CD4-positive, alpha-beta T cell treated with Interleukin-6 at 100 ng/mL for 8 hours (primary cell): ENCODE measurements at places on chromosomes 16 and 17.

GRCh38 chr16:23121024-23121423 lies 28.2 kb downstream of the USP31 start:
- no peak for DNase-seq

GRCh38 chr17:51046514-51047384 lies 73.9 kb downstream of the SPAG9 start:
- DNase-seq: no peak

GRCh38 chr16:35365675-35366074 lies 1906.3 kb downstream of the TP53TG3F start:
- DNase-seq: no peak

DNA sequence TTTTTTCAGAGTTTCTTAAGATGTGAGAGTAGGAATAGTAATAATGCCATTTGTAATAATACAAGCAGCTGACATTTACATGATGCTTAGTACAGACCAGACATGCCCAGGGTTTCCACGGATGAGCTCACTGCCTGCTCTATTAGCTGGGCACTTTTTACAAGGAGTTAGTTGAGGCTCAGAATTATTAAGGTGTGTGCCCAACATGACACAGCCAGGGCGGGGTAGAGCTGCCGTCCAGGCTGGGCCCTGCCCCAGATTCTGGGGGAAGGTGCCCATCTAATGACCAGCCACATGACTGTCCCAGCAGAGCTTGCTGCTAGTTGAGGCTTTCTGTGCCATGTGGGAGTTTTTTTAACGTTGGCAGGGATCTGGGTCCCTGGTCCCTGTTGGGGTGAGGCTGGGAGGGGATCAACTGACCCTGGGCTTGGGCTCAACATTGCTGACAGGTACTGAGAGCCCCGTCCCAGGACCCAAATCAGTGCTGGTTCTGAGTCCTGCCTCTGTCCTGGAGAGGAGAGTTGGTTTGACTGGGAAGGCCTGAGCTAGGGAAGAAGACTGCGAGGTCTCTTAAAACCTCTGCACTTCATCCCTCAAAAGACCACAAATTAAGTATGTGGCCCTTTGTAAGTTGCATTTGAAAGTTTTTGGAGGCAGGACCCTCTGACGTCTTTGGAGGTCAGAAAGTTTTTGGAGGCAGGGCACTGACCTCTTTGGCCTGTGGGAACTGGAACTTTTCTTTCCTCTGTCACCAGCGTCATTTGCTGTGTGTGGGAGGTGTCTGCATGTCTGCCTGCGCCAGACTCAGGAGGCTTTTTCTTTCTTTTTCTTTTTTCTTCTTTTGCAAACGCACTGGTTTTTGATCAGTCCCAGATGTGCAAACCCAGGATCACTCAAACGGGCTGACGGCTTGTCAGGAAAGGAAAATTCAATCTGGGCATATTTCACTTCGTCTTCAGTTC lies 2.2 kb downstream of the CRISPLD2 start:
- DNase-seq: no peak

DNA sequence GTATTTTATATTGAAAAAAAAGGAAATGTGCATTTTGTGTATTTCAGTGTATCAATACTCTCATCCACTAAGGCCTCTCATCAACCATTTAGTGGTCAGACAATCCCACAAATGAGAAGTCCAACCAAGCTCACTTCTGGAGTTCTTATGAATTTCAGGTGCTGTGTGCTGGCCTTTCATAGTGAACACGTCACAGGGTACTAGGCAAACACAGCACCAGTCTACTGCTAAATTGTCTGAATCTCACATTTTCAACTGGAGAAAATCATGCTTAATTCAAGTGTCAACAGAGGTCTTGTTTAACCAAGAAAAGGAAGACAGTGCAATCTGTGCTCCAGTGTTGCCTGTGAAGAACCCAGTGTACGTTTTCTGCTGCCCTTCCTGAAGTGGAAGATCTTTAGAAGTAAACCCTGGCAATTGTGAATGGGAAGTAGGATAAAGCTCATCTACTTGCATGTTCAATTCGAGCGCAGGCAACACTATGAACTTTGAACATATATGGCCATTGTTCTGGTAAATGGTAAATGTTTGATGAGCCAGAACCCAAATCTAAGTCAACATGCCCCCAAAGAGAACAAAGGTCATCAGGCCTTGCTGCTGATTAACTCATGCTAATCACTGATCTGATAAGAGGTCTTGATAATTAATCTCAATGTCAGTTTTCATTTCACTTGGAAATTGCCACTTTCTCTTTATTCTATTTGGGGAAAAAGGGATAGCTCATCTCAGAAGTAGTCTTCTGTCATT lies 439.2 kb upstream of the SOX9 start:
- no peak for DNase-seq

DNA sequence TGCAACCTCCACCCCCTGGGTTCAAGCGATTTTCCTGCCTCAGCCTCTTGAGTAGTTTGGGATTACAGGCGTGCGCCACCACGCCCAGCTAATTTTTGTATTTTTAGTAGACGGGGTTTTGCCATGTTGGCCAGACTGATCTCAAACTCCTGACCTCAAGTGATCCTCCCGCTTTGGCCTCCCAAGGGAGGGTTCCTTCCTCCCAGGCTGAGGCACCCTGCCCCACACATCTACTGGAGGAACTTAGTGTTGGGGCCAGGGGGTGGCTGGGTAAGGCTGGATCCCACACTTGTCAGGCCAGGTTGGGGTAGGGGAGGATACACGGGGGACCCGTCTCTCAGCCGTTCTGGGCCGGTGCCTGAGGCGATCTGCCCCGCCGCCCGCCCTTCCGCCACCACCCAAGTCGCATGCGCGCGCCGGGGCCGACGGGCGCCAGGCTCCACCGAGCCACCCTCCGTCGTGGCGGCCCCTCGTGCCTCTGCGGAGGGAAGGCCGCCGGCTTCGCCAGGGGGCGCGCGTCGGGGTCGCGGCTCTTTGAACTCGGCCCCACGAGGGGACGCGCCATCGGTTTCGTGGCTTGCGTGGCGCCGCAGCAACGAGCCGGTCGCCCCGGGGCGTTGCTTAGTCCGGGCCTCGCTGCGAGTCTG lies 15.9 kb downstream of the GRB7 start:
- DNase-seq: peak; percentile 68

DNA sequence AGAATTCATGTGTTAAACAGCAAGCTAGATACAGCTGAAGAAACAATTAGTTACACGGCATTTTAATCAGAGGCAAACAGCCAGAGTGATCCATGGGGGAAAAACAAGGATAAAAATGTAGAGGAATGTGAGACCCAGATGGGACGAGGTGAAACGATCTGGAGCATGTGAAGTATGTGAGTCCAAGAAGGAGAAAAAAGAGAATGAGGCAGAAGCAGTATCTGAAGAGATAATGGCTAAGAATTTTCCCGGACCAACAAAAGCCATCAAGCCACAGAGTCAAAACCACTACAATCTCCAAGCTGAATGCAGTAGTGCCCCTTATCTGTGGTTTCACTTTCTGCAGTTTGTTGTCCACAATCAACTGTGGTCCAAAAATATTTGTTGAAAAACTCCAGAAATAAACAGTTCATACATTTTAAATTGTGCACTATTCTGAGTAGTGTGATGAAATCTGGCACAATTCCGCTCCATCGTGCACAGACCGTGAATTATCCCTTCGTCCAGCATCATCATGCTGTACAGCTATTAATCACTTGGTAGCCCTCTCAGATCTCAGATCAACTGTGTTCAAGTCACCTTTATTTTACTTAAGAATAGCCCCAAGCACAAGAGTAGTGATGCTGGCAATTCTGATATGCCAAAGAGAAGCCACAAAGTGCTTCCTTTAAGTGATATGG lies 18.8 kb downstream of the MYH10 start:
- no peak for DNase-seq

- no peak for DNase-seq
These were observed 1.5 kb upstream of the PHKG2 start for GRCh38 chr16:30746638-30747175.

DNA sequence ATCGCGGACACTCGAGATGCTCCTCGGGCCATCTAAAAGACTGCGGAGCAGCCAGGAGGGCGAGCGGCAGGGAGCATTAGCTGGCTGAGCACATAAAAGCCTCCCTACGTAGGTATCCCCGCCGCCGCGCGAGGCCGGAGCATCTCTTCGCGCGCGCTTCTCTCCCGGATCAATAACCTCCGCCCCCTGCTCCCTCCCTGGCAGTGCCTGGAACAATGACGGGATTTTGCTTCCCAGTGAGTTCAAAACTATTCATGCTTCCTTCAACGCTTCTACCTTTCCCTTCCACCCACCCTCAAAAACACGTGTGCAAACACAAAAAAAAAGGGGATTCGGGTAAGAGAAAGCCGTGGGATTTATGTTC lies 984 bp downstream of the CENPV start:
- no peak for DNase-seq

DNA sequence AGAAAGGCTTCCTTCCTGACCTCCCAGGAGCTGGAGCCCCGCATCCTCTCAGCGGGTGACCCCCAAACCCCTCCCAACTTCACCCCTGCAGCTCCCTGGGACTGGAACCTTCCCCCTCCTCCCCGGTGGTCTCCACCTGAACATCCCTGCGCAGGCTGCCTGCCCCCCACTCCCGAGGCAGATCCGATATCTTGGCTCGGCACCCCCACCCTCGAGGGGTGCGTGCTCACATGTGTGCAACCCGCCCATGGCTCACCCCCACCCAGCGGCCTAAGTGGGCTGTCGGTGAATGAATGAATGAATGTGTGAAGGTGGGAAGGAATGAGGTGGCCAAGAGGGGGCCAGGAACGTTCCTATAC lies 39.7 kb downstream of the SLC7A5 start:
- no peak for DNase-seq

DNA sequence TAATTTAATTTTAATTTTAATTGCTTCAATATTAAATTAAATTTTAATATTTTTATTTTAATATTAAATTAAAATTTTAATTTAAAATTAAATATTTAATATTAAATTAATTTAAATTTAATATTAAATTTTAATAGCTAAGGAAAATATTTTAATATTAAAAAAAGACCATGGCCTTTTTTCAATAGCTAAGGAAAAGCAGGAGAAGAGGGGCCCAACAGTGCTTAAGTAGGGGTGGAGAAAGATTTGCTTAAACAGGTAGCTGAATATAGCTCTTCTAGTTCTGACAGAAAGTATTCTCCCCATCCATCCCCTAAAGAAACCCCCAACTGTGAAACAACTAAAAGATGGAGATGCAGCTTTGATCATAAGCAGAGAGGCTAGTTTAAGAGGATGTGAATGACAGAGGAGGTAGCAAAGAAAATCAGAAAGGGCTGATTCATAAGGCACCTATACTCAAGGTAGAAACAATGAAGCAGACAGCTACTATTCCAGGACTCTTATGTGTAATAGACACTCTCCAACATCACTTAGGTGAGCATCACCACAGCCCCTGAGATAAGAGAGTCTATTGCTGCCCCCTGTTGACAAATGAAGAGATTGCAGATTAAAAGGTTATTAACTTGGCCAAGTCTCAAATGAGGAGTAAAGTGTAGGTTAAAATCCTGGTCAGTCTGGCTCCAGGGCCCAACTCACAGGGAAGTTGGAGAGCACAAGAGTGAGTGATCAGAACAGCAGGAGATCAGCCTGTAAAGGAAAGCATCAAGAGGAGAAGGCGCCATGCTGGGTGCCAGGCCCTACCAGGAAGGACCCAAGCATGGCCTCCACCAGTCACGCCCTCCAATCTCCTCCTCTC lies 7.8 kb upstream of the RNASEK start:
- peak; percentile 73 for DNase-seq

- DNase-seq: no peak
These were observed 3.8 kb upstream of the BAHCC1 start for GRCh38 chr17:81391293-81391935.

DNA sequence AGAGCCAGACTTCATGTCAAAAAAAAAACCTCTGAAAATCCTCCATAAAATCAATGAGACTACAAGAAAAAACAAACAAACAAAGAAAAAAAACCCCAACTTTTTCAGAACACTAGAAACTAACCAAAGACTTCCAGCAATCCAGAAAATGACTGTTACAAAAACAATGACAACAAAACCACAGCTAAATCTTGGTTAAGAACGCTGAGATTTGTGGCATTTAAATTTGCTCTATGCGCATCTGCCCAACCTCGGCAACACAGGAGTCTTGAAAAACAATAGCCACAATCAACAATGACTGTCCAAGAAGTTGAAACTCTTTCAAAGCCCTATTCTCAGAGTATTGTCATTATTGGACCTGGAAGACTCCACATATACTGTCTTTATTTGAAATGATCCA lies 402.4 kb downstream of the ZFHX3 start:
- DNase-seq: no peak

DNA sequence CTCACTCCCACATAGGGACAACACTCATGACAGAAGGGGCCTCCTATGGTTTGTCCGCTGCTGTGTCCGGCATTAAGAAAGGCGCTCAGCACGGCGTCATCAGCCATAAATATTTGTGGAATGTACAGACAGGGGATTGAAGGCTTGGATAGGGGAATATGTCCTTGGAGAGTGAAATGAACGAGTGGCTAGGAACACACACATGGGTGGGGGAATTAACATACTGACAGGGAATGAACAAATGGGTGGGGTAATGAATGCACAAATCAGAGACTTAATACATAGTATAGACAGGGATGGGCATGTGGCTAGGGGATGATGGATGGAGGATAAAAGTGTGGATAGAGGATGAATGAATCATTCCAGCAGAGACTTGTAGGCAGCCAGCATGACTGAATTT lies 154.0 kb upstream of the HSBP1 start:
- DNase-seq: no peak

DNA sequence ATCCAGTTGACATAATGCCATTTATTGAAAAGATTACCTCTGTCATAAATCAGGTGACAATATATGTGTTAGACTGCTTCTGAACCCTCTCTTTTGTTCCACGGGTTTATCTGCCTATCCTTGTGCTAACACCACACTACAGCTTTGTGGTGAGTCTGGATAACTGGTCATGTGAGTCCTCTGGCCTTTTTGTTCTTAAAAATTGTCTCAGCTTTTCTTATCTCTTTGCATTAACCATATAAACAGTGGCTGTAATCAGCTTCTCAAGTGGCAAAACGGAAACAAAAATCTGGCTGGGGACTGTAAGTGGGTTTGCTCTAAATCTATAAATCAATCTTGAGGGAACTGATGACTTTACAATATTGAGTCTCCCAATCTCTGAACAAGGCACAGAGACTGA lies 44.6 kb downstream of the STX8 start:
- no peak for DNase-seq

- no peak for DNase-seq
These were observed at the start of gene ADGRG1 for GRCh38 chr16:57628008-57628781. Gene ADGRG1, plus strand, starts transcription at chr16:57628630. Its CDS starts 21,658 bp downstream, at chr16:57650288.

DNA sequence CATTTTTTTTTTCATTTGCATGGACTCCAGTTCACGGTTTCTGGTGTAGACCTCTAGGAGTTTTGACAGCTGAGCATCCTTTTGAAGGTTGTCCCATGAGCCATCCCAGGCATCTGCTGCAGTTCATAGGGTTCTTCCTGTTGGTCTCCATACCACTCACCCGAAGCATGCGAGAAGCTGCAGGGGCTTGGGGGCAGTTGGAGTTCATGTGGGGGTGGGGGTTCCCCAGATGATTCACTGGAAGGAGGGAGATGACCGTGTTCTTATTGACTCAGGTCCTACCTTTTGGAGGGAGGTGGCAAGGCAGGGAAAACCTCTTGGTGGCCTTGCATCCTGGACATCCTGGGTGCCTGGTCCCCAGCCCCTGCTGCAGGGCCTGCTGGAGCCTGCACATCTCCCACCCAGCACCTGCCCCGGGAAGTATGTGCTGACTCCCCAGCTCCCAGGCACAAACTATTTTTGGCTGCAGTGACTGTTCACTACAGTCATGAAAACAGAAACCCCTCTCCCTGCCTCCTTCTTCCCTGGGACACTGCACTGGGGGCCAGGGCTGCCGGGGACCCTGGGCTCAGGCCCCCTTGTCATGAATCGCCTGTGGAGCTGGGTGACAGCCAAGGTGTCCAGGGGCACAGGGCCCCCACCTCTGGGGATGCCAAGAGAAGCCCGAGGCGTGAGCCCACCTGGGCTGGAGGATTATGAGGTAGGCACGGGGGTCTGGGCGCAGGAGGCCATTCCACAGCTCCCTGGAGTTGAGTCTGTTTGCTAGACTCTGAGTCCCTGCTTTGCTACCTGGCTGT lies 64.9 kb upstream of the LGALS9 start:
- DNase-seq: no peak
